Fibroblast of skin of left biceps (primary cell): ENCODE measurements at places on chromosomes 11 and 22.
A peak's percentile ranks its signal among the peaks of the same experiment; 100 is the strongest.

DNA sequence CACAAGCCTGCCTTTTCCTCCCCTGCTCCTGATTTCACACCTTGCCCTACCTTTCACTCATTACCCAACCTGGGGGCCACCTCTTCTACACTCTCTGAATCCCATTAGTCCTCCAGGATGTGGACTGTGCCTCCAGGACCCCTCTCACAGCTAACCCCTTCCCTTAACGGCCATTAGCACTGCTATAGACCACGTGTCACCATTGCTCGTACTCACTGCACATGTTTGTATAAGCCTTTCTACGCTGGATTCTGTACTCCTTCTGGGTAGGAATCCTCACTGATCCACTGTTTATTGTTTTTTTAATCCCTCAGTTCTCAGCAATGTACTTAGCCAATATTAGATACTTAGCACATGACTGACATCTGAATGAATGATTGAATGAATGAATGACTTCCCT, 40.9 kb downstream of the KIRREL3 start:
- DNase-seq = no peak

DNA sequence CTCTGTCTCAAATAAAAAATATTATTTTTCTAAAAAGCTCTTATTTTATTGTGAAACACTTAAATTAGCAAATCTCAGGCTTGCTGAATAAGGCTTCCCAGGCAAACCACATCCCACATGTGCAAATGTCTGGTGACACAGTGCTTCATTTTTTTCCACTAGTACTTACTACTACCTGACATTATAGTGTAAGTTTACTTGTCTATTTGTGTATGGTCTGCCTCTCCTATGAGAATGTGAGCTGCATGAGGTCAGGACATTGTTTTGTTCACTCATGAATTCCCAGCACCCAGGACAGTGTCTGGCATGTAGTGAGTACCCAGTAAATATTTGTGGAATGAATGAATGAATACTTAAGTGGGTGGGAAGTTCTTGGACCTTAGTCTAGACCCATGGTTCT, 103.1 kb downstream of the PTPRJ start:
- DNase-seq = no peak

DNA sequence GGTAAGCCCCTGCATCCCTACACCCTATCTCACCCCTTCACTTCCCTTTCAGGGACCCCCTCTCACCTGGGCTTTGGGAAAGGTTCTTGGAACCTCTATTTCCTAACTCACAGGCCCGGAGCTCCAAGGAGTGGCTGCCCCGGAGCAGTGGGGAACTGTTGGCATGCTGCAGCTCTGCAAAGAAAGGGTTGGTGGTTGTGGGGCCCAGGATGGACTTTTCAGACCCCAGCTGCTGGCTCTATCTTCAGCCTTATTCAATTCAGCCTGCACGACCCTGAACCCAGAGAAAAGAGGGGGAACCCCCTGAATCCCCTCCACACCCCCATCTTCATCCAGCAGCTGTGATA, 10.0 kb downstream of the ROBO4 start:
- no peak for DNase-seq

DNA sequence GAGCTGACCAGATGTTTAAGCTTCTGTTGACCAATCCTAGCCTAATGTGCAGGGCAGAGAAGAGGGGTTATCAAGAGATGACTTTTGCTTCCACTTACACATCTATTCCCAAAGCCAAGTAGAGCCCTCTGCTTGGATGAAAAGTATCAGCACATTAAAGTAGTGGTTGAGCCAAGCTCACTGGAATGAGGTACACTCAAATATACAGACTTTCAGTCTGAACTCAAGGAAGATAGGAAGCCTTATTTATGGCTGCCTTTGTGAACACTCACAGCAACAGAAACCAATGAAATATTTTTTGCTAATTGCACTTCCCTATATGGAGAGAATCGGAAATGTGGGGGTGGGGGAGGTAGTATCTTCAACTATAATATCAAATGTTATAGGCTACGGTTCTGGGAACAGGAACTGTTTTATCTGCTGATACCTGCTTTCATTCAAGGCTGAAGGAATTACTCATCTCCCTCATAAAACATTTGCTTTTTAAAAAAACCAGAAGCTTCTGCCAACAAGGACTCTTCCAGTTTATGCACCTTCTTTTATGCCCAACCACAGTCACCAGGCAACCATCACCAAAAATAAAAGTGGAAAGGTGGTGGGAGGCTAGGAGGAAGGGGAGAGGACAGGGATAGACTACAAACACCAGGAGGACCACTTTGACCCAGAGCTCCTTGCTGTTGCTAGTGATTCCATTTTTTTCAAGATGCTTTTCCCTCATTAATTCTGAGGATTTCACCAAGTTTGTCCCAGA, 91.2 kb downstream of the CLPB start:
- DNase-seq = no peak

GRCh38 chr11:94557992-94558391, 9.2 kb upstream of the PIWIL4 start:
- no peak for DNase-seq

GRCh38 chr11:40281052-40281580, 1178.3 kb downstream of the LRRC4C start:
- no peak for DNase-seq

GRCh38 chr11:38274031-38274430, 1676.0 kb upstream of the RAG2 start:
- no peak for DNase-seq

- DNase-seq = no peak
Observed at GRCh38 chr22:46560696-46561295, 23.4 kb upstream of the CELSR1 start.

GRCh38 chr11:8312986-8313385, 49.3 kb upstream of the LMO1 start:
- no peak for DNase-seq

DNA sequence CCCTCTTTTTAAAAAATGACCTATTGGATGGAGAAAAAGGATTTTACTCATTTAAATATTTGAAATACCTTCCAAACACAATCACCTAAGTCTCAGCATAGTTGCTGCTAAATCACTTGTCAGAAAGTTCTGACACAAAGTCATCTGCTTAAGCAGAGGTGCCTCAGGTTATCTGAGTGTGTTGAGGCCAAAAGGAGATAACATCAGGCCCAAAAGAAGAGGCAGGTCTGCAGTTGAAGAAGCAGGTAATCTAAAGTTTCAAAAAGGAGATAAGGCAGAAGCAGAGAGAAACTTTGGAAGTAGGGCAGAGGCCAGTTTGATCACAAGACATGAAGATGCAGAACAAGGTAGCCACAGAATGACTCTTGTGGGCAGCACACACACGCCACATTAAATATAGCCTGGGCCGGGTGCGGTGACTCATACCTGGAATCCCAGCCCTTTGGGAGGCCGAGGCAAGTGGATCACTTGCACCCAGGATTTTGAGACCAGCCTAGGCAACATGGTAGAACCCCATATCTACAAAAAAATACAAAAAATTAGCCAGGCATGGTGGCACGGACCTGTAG, 175.7 kb upstream of the API5 start:
- DNase-seq = no peak

DNA sequence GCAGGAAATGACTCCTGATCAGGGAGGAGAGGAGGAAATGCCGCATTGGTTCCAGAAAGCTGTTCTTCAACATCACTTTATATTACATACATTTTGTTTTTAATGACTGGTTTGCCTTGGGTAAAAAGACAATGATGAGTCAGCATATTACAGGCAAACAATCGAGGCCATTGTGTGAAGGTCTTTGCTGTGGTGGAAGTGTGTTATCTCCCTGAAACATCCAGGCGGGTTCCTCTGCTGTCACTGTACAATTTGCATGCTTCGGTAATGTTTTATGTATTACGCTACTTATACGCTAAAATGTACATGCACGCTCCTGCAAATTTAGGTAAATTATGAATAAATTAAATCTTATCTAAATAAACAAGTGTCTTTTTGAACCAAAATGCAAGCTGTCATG, 161.1 kb downstream of the KIRREL3 start:
- DNase-seq = no peak

- DNase-seq = no peak
Observed at GRCh38 chr11:7670641-7671040, 2.7 kb downstream of the CYB5R2 start.

DNA sequence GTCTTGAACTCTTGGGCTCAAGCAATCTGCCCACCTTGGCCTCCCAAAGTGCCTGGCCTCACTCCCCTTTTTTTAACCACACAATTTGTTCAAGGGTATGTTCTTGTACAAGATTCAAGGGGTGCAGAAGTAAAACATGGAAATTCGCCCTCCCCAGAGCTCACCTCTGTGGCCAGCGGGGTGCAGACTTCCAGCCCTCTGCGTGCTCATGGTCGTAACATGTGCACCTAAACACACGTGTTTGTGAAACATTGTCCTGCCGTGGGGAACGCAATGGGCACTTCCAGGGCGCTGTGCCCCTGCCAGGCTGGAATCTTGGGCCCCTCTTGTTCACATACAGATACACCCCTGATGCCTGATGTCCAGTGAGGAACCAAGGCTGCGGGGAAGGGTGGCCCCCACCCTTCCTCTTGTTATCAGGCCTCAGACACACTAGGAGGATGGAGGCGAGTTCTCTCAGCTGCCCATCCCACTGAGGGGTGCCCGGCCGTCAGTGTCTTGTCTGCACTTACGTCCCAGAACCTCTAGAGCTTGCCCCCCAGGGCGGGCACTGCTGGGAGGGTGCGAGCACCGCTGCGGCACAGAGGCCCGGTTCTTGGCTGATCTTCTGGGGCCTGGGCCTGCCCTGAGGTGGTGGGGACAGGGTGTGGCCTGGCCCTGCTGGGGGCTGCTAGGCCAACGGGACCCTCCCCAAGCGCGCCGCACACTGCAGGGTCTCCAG, 4.1 kb upstream of the EPS8L2 start:
- DNase-seq = no peak

- DNase-seq = no peak
Observed at GRCh38 chr11:112273066-112273465, 12.4 kb upstream of the PLET1 start.

GRCh38 chr22:24104307-24105012, 76.8 kb upstream of the SUSD2 start:
- DNase-seq = no peak

DNA sequence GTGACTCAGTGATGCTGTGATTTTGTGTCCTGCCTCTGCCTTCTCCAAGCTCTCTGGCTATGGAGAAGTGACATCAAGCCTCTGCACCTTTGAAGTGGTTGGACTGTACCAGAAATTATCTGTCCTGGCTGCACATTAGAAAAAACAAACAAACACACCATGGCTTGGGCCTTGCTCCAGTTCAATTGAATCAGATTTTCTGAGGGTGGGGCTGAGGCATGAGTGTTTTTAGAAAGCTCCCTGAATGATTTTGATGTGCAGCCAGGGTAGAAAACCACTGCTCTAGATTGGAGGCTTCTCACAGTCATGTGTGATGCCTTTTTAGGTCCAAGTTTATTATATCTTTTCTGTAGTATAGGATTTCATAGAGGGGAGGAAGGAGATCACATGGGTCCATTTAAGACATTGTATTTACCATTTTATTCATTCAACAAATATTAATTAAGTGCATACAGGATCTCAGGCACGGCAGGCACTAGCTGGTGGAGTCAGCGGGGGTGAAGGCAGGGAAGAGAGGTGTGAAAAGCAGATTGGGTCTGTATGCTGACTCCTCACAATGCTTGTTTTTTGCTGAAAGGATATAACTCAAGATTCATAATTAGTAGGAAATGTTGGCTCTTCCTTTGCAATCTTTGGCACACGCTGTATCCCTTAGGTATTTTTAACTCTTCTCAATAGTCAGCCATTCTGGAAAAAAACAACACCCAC, 7.1 kb upstream of the VSTM5 start:
- DNase-seq = no peak

- peak; percentile 31 for DNase-seq
Observed at GRCh38 chr11:33500861-33501479, 199.7 kb downstream of the C11orf91 start.

DNA sequence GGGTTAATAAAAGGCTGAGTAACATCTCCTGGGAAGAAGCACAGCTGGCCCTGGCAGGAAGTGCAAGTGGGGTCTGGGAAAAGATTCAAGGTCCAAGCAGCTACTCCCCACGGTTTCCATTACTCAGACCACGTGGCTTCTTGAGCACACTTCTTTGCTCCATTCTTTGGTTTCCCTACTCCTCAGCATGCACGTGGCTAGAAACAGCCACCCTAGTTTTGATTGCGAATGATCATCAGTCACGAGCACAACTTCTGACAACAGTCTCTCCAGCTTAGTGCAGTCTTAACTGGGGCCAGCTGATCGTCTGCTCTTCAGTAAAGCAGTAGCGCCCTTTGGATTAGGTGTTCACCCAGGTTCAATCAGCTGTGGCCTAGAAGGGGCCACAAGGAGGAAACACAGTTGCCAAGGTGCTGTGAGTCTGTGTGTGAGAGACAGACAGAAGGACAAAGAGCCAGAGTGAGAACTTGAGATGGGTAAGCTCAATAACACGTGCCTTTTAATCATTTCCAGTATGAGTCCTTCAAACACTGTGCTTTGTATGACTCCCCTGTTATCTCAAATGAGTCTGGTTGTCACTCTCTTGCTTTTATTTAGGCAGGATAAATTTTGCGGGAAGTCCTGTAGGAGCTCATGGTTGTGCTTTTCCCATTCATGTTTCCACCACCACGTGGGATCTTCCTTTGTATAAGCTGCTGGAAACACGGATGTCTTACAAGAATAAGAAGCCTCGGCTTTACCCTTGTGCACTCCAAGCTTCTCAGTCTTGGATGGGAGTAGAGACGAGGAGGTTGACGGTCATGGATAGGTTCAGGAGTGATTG, 901 bp upstream of the PARVA start:
- peak; percentile 44 for DNase-seq

DNA sequence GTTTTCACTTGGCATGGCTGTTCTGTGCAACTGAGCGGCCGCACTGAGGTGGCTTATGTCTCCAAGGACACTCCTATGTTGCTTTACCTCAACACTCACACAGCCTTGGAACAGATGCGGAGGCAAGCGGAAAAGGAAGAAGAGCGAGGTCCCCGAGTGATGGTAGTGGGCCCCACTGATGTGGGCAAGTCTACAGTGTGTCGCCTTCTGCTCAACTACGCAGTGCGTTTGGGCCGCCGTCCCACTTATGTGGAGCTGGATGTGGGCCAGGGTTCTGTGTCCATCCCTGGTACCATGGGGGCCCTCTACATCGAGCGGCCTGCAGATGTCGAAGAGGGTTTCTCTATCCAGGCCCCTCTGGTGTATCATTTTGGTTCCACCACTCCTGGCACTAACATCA, 2.1 kb downstream of the CLP1 start:
- DNase-seq = no peak

DNA sequence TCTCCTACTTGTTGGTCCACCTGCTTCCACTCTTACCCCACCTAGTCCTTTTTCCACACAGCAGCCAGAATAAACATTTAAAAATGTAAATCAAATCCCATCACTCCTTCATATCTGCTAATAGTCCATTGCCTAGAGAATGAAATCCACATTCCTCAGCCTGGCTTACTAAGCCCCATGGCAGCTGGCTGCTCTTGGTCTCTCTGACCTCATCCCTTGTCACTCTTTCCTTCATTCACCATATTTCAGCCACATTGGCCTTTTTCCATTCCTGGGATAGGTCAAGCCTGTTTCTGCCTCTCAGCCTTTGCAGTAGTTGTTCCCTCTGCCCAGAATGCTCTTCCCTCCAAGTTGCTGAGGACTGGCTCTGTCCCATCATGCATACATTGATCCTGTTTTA, 512.8 kb downstream of the INSC start:
- no peak for DNase-seq

GRCh38 chr22:20776624-20777405, 2.9 kb downstream of the SERPIND1 start:
- DNase-seq = no peak

- no peak for DNase-seq
Observed at GRCh38 chr22:30423301-30423958, 2.1 kb upstream of the MTFP1 start.
